ENCODE measurements at places on chromosomes 13 and 19. TPM values are rescaled to one million over a fixed set of nuclear protein-coding genes. Genes with fewer than 3 reads are reported as not detected.

Gene METTL21C
- total RNA-seq: not detected

Gene MATK
- 58.5 TPM for total RNA-seq

Gene ARGLU1
- total RNA-seq: 60.7 TPM

Gene NCR1
- total RNA-seq: 253 TPM

GRCh38 chr13:95678967-95679366 is 2.0 kb downstream of the DNAJC3 start:
- no peak for DNase-seq

DNA sequence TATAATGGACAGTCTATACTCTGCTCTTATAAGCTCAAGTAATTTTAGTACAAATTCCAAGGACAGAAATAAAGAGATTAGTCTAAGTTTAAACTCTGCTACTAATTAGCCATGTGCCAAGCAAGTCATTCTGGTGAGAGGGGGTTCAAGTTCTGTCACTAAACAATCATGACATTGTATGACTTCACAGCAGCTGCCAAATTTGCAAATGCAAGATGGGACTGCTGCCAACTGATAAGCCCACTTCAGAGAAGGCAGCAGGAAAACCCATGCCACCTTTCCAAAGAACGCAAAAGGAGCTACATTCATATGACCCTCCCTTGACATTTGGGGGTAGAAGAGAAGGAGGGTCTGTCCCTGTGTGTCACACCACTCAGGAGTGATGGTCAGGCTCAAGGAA is 60.7 kb upstream of the RFXAP start:
- DNase-seq: no peak

DNA sequence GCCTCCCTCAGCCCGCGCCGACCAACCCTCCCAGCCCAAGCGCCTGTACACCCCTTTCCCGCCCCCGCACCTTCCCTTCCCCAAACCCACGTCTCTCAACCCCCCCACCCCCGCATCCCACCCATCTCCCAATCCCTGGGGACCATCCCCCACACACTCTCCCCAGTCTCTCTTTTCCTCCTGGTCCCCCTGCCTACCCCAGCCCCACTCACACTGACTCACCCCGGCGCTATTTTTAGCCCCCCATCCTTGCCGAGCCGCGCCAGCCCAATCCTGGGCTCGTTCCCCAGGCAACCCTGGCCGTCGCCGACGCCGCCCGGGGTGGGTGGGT is 11.7 kb downstream of the CIC start:
- no peak for DNase-seq

DNA sequence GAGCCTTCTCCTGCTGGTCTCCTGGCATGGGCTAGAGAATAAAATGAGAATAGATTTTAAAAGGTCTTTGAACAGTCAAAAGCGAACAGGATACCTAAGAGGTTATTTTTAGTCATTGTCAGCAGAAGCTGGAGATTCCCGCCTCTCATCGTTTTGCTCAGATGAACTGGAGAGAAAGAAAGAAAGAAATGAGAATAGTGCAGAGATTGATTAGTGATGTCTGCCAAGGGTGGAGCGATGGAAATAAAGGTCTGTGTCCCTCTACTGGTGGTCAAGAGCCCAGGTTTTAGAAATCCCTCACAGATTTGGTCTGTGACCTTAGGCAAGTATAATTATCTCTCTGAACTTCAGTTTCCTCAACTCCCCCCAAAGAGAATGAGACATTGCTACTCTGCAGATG is 5.3 kb downstream of the NCAN start:
- DNase-seq: no peak
